Kidney epithelial cell (primary cell): ENCODE measurements at places on chromosomes 5 and 9. TPM values are rescaled to one million over a fixed set of nuclear protein-coding genes. Genes with fewer than 3 reads are reported as not detected.

DNA sequence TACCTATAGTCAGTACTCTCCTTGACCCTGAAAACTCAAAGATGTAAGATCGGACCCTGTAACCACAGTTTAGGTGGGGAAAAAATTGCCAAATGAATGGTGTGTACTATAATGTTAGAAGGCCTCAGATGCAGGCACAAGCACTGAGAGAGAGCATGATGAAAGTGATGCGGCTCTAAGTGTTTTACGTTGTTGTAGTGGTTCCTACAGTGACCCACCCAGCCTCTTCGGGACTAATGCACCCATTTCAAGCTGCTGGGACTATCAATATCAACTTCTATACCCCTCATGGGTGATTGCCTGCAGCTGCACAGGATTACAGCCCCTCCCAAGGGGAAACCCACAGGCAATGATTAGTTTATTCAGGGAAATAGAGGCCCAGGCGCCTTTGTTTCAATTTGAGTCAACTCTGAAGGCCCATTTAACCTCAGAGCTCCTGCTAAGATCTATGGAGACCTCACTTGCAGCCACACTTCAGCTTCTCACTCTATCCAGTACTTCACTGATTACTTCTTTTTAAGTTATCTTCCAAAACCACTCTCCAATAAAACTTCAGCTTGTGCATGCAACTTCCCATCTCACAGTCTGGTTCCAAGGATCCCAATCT, 340.7 kb downstream of the NR2F1-AS1 start:
- DNase-seq = no peak

- DNase-seq = no peak
These were observed 121.6 kb upstream of the KIF2A start for GRCh38 chr5:62184444-62184843.

DNA sequence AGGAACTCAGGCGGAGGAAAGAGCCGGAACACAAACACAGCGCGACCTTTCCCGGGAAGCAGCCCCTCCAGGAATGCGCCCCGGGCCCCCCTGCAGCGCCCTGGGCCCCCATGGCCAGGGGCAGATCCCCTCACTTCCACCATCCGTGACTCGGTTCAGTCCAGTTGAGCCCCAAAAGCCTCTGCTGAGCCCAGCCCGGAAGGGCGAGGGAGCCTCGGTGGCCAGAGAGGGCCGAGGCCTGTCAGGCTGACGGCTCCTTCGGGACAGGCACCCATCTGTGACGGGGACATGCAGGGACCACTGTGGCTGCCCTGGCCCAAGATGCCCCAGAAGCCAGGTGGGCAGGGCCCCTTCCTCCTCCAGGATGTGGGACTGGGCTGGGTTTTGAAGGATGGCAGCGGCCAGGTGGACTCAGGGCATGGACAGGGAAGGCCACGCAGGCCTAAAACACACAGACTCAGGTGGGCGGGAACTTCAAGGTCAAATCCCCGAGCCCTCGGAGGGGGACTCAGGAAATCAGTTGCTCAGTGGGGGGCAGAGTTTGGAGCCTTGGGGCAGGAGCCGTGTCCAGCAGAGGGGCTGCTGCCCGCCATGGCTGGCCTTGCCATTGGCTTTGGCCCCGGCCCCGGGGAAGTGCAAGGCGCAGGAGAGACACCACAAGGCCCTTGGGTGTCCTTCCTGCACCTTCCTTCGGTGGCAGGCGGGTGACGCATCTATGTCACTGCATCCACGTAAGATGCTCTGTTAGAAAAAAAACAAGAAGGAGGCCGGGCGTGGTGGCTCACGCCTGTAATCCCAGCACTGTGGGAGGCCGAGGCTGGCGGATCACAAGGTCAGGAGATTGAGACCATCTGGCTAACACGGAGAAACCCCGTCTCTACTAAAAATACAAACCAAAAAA, 29.7 kb upstream of the ABO start:
- no peak for DNase-seq

INSL4 gene
- not detected in 2 replicates for total RNA-seq

GABRB2 gene
- total RNA-seq = 0.07 TPM in 1 of 2 replicates, not detected in the other
